ENCODE measurements at places on chromosomes 3 and 15. TPM values are rescaled to one million over a fixed set of nuclear protein-coding genes. Genes with fewer than 3 reads are reported as not detected.

Gene AGBL1
- not detected for total RNA-seq

Gene CYP1A1
- total RNA-seq: under 0.01 TPM

Gene UBA7
- total RNA-seq: 50.1 TPM

Gene TAGLN3
- 0.51 TPM for total RNA-seq

Gene GPR62
- total RNA-seq: under 0.01 TPM

Gene GANC
- total RNA-seq: 24.6 TPM

Gene CLEC3B
- 56.3 TPM for total RNA-seq

Gene SNTN
- not detected for total RNA-seq

Gene BOC
- total RNA-seq: 3.9 TPM

Gene ARHGEF26
- 1.3 TPM for total RNA-seq

Gene ALG1L2
- total RNA-seq: 0.50 TPM

Gene TGM4
- total RNA-seq: not detected

Gene GPR149
- total RNA-seq: not detected

Gene ADPRH
- total RNA-seq: 3.1 TPM

Gene ITGB5
- total RNA-seq: 135 TPM

Gene PATL2
- 1.3 TPM for total RNA-seq

Gene SCAPER
- total RNA-seq: 5.6 TPM

Gene ACY1
- total RNA-seq: 36.0 TPM

Gene LEKR1
- 0.26 TPM for total RNA-seq

Gene TMCC1
- 14.6 TPM for total RNA-seq

Gene CISH
- 0.99 TPM for total RNA-seq

Gene CNTN3
- total RNA-seq: 8.3 TPM

Gene CFAP100
- not detected for total RNA-seq
